RPMI7951 (cell line): ENCODE measurements at places on chromosomes 5 and 9. TPM values are rescaled to one million over a fixed set of nuclear protein-coding genes. Genes with fewer than 3 reads are reported as not detected.
A peak's percentile ranks its signal among the peaks of the same experiment; 100 is the strongest.

DNA sequence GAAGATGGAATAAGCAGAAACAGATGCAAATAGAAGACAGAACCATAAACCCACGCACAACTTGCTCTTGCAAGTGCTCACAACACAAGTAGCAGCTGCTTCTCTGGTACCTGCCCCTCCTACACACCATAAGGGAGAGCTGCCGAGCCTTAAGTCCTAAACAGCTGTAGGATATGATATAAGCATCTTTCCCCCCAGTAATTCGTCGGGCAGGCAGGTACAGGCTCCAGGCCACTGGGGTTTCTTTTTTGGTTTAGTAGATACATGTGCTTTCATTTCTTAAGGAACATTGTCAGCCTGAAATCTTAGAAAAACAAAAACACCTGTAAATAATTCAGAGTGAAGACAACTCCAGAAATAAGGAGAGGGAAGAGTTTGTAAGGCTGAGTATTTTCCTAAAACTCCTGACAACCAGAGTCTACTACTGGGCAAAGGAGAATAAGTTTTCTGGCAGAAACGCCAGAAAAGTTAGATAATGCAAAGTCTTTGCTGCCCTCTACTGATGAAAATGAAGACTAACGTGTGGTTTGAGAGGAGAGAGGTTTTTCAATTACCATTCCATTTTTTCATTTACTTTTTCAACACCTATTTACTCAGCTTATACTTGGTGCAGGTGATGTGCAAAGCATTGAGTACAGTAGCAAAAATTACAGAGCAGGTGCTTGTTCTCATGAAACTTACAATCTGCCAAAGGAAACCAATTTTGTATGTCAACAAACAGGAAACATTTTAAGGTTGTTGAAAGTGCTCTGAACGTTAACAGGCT, 20.1 kb upstream of the TCERG1 start:
- DNase-seq = peak; percentile 46

DNA sequence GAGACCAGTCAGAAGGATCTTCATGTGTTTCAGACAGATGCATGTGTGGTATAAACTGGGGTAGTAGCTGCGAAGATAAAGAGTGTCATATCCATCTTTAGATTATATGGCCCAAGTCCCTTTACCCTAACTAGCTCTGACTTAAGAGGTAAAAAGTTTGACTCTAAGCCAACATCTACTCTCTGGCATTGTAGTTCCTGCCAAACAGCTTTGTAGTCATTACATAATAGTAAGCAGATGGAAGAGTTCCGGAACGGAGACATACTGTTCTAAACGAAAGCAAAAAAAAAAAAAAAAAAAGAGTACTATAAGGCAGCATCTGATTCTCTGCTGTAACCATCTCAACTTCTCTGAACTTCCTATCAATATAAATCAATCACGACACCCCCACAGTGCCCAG, 48.8 kb downstream of the CEMIP2 start:
- DNase-seq = peak; percentile 67

GRCh38 chr9:4424891-4425290, 65.4 kb upstream of the SLC1A1 start:
- DNase-seq = no peak

DNA sequence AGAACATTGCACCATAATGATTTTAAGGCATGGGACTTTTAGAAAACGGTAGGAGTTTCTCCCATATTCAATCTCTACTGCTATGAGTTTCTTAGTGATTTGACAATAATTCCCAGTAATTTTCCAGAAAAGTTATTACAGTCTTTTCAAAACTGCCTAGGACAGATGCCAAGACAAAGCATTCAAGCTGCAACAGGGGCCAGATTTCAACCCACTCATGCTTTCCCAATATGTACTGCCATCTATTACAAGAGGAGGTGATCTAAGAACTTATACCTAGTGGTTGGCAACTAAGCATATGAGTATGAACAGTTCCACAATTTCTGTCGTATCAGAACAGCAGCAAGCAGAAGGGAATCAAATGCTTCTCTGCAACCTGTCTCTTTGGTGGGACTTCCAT, 95.1 kb upstream of the TMED7 start:
- DNase-seq = no peak

DNA sequence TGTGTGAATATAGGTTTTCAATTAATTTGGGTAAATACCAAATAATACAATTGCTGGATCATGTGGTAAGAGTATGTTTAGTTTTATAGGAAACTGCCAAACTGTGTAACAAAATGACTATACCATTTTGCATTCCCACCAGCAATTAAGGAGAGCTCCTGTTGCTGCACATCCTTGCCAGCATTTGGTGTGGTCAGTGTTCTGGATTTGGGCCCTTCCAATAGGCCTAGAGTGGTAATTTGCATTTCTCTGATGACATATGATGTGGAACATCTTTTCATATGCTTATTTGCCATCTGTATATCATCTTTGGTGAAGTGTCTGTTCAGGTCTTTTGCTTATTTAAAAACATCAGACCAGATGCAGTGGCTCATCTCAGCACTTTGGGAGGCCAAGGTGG, 11.6 kb upstream of the RFK start:
- no peak for DNase-seq

GRCh38 chr9:98038958-98039357, 17.6 kb upstream of the NANS start:
- no peak for DNase-seq

GRCh38 chr5:72441862-72442540, 65.2 kb downstream of the ZNF366 start:
- peak; percentile 95 for DNase-seq

- no peak for DNase-seq
Measured at GRCh38 chr9:89792189-89793123, 187.6 kb downstream of the GADD45G start.

DNA sequence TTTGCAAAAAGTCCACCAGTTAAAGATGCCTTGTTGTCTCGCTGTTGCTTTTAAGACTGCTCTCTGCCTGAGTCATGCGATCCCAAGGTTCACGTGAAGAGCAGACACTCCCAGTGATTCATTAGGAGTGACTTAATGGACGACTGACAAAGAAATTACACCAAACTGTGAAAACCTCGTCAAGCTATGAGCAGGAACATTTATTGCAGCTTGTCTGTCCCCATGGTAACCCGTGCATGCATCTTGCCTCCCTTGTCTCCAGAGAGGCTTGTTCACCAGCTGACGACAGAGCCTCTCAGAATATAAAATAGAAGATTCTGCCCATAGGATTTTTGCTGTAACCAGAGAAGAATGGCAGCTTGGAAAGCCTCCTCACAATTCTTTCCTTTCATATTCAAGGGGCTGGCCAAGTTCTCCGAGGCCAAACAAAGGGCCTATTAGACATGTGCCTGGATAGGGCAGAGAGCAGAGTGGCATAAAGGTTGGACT, 352.7 kb downstream of the SPOCK1 start:
- DNase-seq = peak; percentile 92

DNA sequence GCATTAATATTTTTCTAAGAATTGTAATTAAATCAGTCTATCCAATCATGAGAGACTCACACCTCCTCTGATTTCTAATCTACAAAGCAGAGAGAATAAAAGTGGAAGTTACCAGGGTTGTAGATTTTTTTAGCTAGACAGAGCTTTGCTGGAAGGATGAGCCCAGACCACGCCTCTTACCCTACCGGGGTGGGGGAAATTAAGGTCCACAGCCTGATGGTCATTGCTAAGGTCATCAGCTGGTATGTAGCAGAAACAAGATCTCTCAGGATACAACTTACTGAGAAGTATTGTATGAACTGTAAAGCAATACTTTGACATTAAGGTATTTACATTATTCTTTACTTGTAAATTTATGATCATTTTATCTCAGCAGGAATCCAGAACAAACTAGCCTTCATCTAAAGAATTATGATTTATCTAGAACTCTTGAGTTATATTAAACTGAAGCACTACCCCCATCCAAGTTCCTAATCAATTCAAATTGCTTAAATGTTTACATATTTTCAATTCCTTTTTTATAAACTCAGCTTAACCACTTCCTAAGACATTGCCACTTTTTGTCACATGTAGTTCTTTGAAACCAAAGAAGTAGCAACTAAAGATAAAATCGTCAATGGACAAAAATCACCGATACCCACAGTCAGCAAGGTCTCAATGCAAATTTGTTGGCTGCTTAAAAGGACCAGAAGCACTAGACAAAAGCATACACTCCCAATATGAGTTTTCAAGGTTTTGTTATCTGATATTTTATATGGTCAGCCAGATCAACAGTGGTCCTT, 225.8 kb upstream of the DAPK1 start:
- no peak for DNase-seq

DNA sequence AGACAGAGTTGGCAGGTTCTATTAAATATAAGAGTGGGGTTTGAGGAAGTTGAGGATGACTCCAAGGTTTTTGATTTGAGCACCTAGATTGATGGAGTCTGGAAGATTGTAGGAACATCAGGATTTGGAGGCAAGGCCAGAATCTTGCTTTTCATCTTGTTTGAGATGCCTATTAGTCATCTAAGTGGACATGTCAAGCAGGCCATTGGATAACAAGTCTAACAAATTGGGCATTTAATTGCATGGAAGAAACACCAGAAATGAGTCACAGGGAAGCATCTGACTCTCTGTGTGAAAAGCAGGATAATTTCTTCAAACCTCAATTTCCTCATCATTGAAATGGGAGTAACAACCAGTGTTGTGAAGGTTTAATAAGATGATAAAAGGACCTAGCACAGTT, 53.3 kb upstream of the ARL15 start:
- DNase-seq = peak; percentile 59

- DNase-seq = peak; percentile 9
Measured at GRCh38 chr9:2872250-2872930, 28.5 kb upstream of the PUM3 start.

DNA sequence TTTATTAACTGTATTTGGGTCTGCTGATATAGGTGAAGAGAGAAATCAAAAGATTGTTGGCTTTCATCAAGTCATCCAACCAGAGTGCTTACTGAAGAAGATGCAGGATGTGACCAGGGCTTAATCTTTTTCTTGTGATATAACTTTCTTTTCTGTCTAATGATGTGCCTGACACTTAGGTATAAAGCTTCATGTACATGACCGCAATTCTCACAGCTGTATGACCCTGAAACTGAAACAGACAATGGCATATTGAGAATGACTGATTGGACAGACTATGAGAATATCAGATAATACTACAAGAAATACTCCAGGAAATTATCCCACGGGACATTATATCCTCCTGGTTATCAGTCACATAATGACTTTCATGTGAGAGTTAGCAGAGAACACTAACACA, 32.5 kb upstream of the FAM174A start:
- no peak for DNase-seq

GRCh38 chr5:176639981-176640380, 7.3 kb upstream of the TSPAN17 start:
- DNase-seq = peak; percentile 51

DNA sequence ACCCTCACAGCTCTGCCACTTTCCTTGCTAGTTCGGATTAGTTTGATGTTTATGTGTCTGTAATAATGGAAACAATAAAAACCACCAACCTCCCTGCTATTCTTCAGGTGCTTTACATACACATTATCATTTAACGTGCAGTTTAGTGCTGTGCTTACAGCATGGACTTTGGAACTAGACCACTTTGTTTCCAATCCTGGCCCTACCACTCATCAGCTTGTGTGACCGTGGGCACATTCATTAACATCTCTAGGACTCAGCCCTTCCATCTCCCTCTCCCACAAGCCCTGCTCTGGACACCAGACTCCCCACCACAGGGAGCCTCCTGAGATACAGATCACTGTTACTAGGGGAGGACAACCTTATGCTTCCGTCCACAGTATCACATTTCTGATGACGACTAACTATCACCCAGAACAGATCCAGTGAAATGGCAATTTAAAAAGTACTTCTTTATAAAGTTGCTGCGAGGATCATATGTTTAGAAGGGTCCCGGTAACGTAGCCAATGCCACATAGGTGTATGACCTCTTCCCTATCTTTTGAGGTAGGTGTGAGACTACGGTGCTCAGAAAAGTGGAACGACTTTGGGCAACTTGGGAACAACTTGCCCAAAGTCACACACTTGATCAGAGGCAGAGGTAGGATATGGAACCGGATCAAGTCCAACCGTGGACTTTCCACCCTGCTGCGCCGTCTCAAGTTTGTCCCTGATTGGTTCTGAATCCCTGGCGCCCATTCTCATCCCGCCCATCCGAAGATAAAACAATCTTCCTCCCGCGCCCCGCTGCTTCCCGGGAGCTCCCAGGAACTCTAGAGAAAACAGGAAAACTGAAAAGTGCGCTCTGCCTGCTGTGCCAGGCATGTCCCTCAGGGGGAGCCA, 132.4 kb upstream of the NIPBL start:
- DNase-seq = peak; percentile 69

DNA sequence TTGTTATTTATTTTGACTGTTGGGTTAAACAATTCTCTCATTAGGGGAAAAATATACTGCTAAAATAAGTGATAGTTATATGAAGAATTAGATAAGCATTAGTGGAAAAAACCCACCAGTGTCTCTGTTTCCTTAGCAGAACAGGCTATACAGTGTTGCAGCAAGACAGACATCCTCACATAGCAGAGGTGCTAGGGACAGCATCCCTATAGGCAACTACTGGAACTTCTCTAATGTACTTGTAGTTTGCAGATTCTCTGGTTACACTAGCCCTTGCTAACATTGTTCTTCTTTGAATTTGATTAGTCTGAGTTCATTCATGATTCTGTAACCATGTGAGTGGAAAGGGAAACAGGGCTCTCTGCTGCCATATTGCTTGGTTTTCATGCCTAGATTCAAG, 661.8 kb upstream of the RGMB start:
- no peak for DNase-seq

DNA sequence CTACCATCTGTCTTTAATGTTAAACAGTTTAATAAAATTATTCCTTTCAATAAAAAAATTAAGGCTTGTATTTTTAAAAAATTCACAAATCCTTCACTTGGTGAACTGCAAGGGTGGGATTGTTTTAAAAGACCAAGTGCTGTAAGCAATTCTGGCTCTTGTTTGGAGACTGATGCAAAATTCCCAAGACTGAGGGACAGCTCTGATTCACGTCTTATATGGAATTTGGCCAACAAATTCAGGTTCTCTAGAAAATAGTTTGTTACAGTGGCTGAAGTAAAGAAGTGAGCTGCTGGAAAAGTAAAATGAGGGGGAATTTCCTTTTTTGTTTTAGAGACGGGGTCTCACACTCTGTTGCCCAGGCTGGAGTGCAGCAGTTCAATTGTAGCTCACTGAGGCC, 58.3 kb downstream of the PRELID2 start:
- peak; percentile 40 for DNase-seq

DNA sequence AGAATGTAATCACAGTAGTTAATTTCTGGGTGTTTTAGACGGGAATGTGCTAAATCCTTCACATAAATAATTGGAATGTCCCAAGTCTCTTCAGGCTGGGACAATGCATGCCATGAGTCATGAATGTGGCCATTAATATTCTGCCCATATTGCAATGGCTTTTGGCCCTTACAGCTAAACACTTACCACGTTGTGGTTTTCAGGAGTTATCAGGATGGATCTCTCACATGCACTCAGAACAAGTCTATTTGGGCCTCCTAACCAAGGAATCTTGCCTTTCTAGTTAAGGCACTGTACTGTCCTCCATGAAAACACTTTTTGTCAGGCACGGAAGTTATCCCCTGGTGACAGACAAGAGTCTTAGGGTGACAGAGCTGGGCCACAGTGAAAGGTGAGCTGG, 32.7 kb downstream of the PKD2L2 start:
- DNase-seq = peak; percentile 42

UHRF2 gene
- total RNA-seq = 36.2 and 39.9 TPM in 2 replicates

FGF1 gene
- total RNA-seq = 11.5 and 13.1 TPM in 2 replicates

CDH9 gene
- total RNA-seq = not detected in 2 replicates

ANKRD18A gene
- total RNA-seq = not detected in 2 replicates

PPP1R2B gene
- total RNA-seq = 0.12 TPM in 1 of 2 replicates, not detected in the other

FOXE1 gene
- total RNA-seq = not detected in 2 replicates
